Smooth muscle cell of the pulmonary artery (primary cell): ENCODE measurements at places on chromosomes 5 and 9. TPM values are rescaled to one million over a fixed set of nuclear protein-coding genes. Genes with fewer than 3 reads are reported as not detected.

Gene OLFML2A
- 1.3 and 1.6 TPM in 2 replicates for total RNA-seq

Gene CDH10
- total RNA-seq, result 0.72 and 2.4 TPM in 2 replicates

Gene SH3RF2
- total RNA-seq, result 1.6 and 13.1 TPM in 2 replicates

Gene RABEPK
- 25.7 and 29.9 TPM in 2 replicates for total RNA-seq

Gene PCDHGA2
- 2.8 and 4.2 TPM in 2 replicates for total RNA-seq

Gene TAL2
- not detected in 2 replicates for total RNA-seq

Gene LECT2
- not detected in 2 replicates for total RNA-seq

Gene ANGPTL2
- total RNA-seq, result 43.4 and 104 TPM in 2 replicates

Gene RFK
- 15.1 and 20.3 TPM in 2 replicates for total RNA-seq

Gene GADD45G
- total RNA-seq, result 0.20 and 0.36 TPM in 2 replicates

Gene SLC36A2
- total RNA-seq, result not detected in 2 replicates

Gene HAVCR2
- total RNA-seq, result 0.33 and 0.39 TPM in 2 replicates

Gene MBLAC2
- total RNA-seq, result 5.1 and 5.5 TPM in 2 replicates

Gene CCNJL
- 0.52 and 1.4 TPM in 2 replicates for total RNA-seq

Gene HARS2
- total RNA-seq, result 23.7 and 28.0 TPM in 2 replicates

Gene EIF4E1B
- not detected in 2 replicates for total RNA-seq

Gene PLPP7
- 17.2 and 18.9 TPM in 2 replicates for total RNA-seq

Gene FYB1
- 0.03 and 0.07 TPM in 2 replicates for total RNA-seq

Gene DMGDH
- 1.9 and 2.3 TPM in 2 replicates for total RNA-seq

Gene SLC9A3
- total RNA-seq, result 0.78 and 0.86 TPM in 2 replicates
